Hematopoietic multipotent progenitor cell treated with erythropoietin and hydrocortisone succinate and interleukin-3 and kit ligand, for 8 days (in vitro differentiated cells): ENCODE measurements at places on chromosomes 3 and 15.

DNA sequence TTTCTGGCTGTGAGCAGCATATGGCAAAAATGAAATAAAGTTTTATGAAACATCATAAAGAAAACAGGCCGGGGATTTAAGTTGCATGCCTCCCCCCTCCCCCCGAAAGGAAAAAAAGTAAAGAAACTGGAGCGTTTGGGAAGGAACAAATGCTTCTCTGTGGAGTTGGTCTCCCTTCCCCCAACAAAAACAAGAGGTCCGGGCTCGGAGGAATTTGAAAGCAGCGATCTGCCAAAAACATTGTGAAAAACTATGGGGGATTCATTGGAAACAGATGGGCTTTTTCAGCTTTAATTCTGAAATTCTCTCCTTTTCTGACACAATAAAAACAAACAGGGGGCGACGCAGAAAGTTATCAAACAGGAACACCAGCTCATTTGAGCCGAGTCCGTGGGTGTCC is 17.0 kb downstream of the RGMA start:
- DNase-seq, result no peak

- DNase-seq, result no peak
These were observed 217.0 kb downstream of the FMN1 start for GRCh38 chr15:32977506-32977905.

GRCh38 chr3:125337506-125337905 is 37.6 kb downstream of the ZNF148 start:
- no peak for DNase-seq

DNA sequence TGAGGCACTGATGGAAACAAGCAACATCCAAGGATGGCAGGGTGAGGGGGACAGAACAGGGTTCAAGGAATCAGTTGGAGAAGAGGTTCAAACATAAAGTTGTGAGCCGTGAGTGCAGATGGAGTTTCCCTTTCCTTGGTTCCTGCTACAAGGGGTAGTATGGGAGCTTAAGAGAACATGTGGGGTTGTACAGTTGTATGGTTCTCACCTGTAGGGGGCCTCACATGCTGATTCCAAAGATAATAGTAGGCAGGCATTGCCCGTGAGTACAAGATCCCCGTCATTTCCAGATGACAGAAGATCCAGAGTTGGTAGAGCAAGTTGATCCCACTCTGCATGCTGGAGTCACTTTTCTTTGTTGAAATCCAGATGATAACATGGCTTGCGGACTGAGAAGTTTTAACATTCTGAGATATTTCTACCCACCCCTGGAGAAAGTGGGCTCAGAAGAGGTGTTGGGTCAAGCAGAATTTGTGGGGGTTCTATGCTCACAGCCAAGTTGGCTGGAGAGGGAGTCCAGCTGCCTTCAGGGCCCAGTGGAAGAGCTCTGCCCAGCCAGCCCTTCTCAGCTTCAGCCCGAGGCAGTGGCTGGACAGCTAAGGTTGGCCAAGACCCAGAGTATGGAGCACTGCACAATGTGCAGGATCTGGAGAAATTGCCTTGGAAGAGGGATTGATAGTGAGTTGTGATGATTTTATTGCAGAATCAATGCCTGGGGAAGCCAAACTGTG is 141.8 kb downstream of the THSD4 start:
- no peak for DNase-seq

- DNase-seq, result no peak
These were observed 7.1 kb downstream of the TJP1 start for GRCh38 chr15:29815000-29815710.

DNA sequence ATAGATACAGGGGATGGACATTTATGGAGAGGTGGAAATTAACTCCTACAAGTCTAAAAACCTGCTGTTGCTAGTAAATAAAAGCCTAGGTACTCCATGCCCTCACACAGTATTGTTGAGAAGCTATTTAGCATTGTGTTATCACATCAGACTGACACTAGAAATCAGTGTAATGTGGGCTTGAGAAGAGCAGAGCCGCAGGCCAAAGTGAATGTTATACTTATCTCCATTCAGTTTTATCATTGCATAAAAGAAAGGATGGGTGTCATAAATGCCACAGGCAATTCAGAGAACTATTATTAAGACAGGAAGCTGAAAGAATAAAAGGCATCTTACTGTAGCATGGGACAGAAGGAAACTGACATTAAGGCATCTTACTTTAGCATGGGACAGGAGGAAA is 13.7 kb upstream of the ISLR start:
- no peak for DNase-seq

DNA sequence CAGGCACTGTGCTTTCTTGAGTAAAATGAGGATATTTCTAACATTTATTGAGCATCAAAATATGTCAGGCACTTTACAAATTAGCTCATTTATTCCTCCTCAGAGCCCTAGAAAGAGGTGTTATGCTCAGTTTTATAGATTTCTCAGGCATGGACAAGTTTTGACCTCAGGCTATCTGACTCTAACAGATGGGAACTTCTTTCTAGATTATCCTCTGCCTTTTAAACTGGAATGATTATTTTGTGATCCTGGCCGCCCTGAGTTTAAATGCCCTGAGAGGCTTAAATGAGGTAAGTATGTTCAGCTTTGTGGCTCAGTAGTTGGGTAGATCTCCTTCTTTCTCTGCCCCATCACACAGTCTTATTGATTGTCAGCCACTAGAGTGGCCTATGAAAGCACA is 32.3 kb upstream of the ATP1B3 start:
- DNase-seq, result peak; percentile 64

- DNase-seq, result no peak
These were observed 25.5 kb downstream of the CHP1 start for GRCh38 chr15:41256577-41257038.

DNA sequence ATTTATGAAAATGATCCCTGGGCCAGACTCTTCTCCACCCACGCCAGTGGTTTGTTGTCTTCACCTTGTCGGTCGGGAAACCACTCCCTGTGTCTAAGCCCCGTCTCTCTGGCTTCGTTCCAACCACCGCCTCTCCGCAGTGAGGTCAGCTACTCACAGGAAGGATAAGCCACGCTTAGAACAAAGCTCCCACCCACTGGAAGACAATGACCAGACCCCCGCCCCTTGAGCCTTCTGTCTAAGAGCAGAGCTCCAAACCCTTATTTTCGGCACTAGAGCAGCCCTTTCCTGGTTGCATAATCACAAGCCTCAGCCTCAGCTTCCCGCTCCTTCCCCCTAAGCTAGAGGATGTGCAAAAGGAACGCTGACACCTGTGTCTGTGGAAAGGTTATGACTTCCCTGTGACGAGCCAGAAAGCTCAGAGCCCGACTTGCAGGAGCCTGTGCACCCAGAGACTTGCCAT is 114.9 kb upstream of the MEF2A start:
- DNase-seq, result peak; percentile 61

DNA sequence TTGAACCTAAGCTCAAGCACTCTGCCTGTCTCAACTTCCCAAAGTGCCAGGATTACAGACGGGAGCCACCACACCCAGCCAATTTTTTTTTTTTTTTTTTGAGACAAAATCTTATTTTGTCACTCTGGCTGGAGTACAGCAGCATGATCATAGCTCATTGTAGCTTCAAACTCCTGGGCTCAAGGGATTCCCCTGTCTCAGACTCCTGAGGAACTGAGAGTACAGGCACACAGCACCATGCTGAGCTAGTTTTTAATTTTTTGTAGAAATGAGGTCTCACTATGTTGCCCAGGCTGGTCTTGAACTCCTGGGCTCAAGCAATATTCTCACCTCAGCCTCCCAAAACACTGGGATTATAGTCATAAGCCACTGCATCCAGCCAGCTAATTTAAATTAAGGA is 36.8 kb upstream of the SUCLG2 start:
- DNase-seq, result no peak

DNA sequence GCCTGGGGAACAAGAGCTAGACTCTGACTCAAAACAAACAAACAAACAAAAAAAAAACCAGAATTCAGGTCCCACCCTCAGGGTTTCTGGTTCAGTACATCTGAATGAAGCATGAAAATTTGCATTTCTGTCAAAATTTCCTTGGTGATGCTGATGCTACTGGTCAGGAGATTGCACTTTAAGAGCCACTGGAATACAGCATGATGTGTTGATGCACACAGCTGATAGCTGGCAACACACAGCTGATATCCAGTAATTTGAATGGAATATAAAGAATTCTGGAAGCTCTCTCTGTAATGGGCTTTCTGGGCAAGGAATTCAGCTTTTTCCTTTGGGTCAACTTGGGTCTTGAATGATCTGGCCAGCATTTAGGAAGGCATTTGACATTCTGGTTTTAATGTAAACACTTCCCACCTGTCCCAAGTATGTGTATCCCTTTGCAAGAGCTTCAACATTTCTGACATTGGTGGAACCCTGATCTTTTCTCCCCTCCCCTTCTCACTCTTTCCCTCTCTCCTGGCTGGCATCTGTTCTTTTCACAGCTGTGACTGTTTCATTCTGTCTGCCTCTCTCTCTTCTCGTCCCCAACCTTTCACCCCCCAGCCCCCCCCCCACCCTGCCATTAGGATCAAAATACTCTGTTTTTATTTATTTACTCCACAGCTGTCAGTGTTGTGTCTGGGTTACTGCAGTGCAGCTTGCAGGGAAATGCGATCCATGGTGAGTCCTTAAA is 189.5 kb downstream of the TPRG1 start:
- DNase-seq, result no peak

DNA sequence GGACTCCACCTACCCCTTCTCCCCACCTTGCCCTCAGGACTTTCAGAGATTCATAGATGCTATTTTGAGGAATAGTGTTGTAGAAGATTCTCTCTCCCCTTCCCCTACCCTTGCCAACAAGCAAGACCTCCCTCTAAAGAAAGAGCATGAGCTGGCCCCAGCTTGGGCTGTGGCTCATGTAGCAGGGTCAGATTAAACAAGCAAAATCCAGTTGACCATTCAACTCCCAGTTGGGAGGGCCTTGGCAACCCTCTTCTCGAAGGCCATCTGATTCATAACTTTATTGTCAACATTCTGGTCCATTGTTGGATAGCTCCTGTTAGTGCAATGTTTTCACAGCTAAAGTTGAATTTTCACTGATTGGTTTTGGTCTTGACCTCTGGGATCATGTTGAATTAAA is 41.1 kb downstream of the TNFAIP8L3 start:
- no peak for DNase-seq

DNA sequence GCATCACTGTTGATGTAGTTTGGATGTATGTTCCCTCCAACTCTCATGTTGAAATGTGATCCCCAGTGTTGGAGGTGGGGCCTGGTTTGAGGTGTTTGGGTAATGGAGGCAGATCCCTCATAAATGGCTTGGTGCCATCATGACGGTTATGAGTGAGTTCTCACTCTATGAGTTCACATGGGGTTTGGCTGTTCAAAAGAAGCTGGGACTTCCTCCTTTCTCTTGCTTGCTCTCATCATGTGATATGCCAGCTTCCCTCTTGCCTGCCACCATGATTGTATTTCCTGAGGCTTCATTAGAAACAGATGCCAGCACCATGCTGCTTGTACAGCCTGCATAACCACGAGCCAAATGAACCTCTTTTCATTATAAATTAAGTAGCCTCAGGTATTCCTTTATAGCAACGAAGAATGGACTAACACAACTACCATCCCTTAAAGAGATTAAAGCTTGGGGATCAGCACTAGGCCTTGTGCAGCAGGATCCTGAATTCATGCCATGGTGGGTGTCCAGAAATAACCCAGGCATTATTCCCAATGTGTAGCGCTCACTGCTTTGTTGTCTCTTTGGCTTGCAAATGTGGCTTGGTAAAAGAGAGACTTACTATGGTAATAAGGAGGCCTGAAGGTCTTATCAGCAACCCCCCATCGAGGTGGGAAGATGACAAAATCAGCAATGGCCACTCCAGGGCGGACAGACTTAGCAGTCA is 41.9 kb downstream of the NDUFB4 start:
- no peak for DNase-seq

- DNase-seq, result no peak
These were observed 142.1 kb upstream of the LRTM1 start for GRCh38 chr3:55069950-55070349.

DNA sequence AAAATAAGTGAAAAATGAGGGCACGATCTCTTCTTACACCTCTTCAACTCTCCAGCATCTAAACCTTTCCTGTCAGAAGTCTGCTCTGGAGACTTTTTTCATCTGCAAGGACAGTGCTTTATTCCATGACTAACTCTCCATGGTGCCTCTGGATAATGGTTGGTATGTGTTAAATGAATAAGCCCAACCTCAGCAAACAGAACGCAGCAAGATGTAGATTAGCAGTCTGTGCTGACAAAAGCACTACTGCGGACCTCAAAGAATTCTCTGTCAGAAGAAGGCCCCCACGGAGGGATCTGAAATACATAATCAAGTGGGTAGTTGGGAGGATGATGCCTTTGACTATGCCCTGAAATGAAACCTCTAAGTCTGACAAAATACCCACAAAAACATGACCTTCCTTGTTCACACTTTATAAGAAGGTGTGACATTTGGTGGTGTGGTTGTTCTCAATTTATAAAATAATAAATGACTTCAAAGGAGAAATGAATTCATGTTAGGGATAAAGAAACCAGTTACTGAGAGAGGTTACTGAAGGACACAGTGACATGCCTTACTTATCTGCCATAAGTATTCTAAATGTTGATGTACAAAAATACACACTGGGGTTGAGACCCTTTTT is 43.2 kb upstream of the ADCY5 start:
- no peak for DNase-seq

DNA sequence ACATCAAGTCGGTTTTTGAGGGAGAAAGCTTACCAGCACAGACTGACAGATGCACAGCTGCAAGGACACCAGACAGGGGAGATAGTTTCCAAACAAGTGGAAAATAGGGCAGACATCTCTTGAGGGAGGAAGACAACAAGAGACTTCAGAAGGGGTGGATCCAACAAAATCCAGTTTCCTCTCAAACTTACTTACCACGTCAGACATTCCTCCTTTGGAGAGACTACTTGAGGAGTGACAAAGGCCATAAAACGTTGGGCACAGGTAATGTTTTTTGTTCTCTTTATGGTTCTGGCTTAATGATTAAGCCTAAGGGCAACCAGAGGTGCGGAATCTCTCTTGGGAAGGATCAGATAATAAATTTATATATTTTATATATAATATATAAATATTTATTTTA is 76.1 kb downstream of the CD200 start:
- no peak for DNase-seq

DNA sequence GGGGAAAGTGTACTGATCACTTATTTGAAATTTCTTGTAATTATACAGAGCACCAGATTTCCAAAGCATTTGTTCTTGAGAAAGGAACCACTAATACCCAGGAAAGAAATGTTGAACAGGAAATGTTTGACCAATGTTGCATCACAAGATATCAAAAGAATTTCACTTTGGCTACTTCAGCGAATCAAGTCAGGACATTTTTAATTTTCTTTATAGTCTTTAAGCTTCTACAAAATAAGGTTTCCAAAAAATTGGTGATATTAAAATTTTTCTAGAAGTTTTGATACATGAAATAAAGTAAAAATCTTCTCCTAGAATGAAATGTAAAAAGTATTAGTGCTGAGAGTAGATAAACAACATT is 421.9 kb downstream of the MECOM start:
- no peak for DNase-seq
